Foreskin keratinocyte (primary cell): ENCODE measurements at places on chromosomes 7 and 10. TPM values are rescaled to one million over a fixed set of nuclear protein-coding genes. Genes with fewer than 3 reads are reported as not detected.
A peak's percentile ranks its signal among the peaks of the same experiment; 100 is the strongest.

- no peak for DNase-seq
Observed at GRCh38 chr7:155882596-155882995, 70.3 kb upstream of the SHH start.

DNA sequence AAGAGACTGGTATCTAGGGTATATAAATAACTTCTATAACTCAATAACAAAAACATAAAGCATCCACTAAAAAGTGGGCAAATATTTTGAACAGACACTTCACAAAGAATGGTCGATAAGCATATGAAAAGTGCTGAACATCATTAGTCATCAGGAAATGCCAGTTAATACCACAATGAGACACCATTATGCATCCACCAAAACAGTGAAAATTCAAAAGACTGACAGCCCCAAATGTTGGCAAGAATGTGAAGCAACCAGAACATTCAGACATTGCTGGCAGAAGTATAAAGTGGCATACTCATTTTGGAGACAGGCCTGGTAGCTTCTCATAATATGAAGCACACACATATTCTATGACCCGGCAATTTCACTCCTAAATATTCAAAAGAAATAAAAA lies 26.5 kb upstream of the GSAP start:
- DNase-seq: peak; percentile 87

The NUDT13 gene
- 1.3 TPM in 2 replicates for polyA plus RNA-seq

- peak; percentile 80 for DNase-seq
Observed at GRCh38 chr10:72048450-72049124, 39.8 kb downstream of the SPOCK2 start.

DNA sequence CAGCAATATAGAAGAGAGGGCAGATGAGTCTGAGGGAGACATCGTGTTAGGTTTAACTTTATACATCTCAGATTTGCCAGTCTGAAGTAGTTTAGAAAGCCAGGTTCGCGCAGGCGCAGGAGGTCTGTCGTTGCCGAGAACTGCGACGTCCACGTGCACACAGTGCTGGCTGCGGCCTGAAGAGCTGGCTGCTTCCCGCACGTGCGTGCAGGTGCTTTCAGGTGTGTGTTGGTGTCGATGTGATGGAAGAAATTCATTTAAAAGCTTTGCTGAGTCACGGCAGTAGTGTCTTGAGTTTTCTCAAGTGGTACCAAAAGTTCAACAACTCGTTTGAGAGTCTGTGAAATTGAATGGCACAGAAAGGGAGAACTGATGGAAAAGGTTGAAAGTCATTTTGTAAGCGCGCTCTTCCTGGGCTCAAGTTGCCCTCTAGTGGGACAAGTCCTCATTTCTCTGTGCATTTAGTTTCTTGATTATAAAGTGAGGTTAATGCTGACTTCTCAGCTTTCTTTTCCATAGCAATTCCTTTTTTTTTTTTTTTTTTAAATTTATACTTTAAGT lies 18.6 kb downstream of the WDR37 start:
- DNase-seq: peak; percentile 6

DNA sequence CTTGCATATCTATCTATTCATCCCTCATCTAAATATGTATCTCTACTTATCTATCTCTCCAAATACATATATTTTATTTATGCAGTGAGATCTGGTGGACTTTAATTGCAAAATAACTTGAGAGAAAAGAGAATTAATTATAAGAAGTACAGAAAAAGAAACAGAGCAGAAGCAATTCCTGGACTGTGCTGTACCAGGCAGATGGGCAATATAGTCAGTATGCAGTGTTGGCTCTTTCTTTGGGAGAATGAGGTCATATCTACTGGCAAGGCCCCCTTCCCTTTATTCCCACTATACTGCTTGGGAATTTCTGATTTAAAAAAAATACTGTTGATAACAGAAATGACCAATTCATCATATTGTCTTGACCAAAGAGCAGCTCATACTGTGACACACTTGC lies 49.0 kb upstream of the TOMM7 start:
- DNase-seq: no peak

The GIMAP4 gene
- not detected in 2 replicates for polyA plus RNA-seq

The ARPC1B gene
- 430 and 517 TPM in 2 replicates for polyA plus RNA-seq

- no peak for DNase-seq
Observed at GRCh38 chr7:65809259-65809981, 63.5 kb upstream of the VKORC1L1 start.
